Colonic mucosa (tissue), 4 donors: ENCODE measurements at places on chromosomes 6 and 20. TPM values are rescaled to one million over a fixed set of nuclear protein-coding genes. Genes with fewer than 3 reads are reported as not detected.

GRCh38 chr6:30672445-30673253, at the start of gene DHX16:
DHX16 (minus strand) TSS chr6:30673006; CDS start chr6:30672841, 165 bp downstream.
- H3K4me1 ChIP-seq, result peaks cover 9% of the 10 kb centered on the region
- no peaks in the 10 kb centered on the region for H3K27me3 ChIP-seq
- peaks cover 11% of the 10 kb centered on the region for H3K36me3 ChIP-seq

GRCh38 chr6:96505363-96505762, 16.2 kb upstream of the UFL1 start:
- no peaks in the 10 kb centered on the region for H3K27me3 ChIP-seq
- no peak overlapping the region for H3K27ac ChIP-seq
- H3K36me3 ChIP-seq, result no peaks in the 10 kb centered on the region
- no peaks in the 10 kb centered on the region for H3K4me1 ChIP-seq
- no peak for DNase-seq

GRCh38 chr6:138977646-138978167, 10.3 kb downstream of the REPS1 start:
- H3K36me3 ChIP-seq, result no peaks in the 10 kb centered on the region
- H3K27ac ChIP-seq, result no peak overlapping the region

Gene OR2H2
- not detected for total RNA-seq
